Activated CD8-positive, alpha-beta memory T cell treated with anti-CD3 and anti-CD28 coated beads for 1 hour (primary cell): ENCODE measurements at places on chromosomes 5 and 9.

GRCh38 chr5:139930406-139930805 lies 112.7 kb downstream of the NRG2 start:
- DNase-seq = no peak

- no peak for DNase-seq
These were observed 981.4 kb upstream of the WWC1 start for GRCh38 chr5:167309941-167310517.

DNA sequence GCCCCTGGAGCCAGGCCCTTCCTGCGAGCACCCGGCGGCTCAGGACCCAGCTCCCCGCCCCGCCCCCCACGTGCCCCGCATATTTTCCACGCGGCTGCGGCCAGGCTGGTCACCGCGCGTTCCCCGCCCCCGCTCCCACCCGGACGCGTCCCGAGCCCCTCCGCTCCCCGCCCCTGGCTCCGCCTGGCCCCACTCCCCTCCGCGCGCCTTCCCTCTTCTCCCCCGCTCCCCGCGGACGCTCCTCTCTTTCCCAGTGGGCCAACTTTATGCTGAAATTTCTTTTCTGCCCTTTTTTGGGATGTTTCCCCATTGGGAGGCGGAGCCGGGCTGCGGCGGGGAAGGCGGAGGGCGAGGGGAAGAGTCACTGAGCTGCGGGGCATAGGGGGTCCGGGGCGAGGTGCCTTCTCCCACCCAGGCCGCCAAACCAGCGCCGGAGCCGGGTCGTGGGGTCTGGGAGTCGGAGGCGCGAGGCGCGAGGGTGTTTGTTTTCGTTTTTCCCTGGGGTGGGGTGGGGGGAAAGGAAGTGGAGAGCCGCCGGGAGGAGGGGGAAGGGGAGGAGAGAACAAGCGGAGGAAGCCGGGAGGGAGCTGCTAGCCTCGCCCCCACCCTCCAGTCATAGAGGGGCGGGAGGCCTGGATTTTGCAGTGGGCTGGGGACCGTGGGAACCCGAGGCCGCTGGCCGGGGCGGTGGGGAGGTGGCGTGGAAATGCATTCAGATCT lies 1.0 kb upstream of the TPM2 start:
- peak; percentile 17 for DNase-seq

DNA sequence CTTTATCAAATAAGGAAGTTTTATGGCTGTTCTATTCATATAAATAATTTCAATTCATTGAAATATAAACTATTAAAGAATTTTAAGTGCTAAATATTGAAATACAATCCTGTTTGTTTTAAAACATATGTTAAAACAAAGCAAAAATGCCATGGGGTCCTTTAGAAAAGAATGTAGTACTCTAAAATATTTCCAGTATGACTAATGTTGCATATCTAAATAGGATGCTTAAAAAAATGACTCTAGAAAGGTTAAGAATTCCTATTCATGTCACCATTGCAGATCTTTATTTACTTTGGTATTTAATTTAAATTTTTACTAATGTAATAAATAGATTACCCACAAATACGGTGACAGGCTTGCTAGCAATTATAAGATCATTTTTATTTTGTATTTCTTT lies 132.3 kb downstream of the ZNF608 start:
- no peak for DNase-seq

- DNase-seq = no peak
These were observed 841 bp downstream of the ACSL6 start for GRCh38 chr5:132010645-132010988.

DNA sequence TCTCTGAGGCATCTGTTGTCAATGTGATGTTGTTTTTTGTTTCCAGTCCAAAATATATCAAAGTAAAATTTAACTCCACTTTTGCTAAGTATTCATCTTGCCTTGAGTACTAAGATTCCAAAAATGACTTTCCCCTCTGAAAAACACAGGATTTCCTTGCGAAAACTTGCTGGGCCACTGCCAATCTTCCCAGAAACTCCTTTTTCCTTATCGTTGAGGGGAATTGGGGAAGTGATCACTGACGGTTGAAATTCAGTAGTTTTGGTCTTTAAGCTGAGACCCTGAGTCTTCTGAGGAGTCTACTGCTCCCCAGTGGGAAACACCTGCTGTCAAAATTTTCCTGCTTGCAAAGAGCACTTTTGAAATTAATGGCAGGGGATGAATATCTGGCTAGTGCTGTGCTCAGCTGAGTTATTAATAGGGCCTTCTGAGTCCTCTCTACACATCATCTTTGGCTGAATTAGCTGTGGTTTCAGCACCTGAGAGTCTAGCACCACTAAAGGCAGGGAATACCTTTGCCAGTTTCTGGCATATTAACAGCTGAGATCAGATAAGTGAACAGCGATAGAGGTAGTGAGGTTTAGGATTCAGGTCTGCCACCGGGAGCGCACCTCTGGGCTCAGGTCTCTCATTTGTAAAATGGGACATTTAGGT lies 18.0 kb downstream of the TLR4 start:
- no peak for DNase-seq
